Stimulated activated CD4-positive, alpha-beta T cell treated with anti-CD3 and anti-CD28 coated beads, Interleukin-2, amount 100 ng/mL, for 24 hours (primary cell): ENCODE measurements at places on chromosomes 5 and 9.

GRCh38 chr9:77773381-77773780, 125.3 kb upstream of the GNA14 start:
- no peak for DNase-seq

GRCh38 chr9:68437785-68438184, 81.4 kb downstream of the PGM5 start:
- DNase-seq: no peak

- DNase-seq: no peak
Observed at GRCh38 chr9:38177680-38178079, 108.7 kb upstream of the SHB start.

DNA sequence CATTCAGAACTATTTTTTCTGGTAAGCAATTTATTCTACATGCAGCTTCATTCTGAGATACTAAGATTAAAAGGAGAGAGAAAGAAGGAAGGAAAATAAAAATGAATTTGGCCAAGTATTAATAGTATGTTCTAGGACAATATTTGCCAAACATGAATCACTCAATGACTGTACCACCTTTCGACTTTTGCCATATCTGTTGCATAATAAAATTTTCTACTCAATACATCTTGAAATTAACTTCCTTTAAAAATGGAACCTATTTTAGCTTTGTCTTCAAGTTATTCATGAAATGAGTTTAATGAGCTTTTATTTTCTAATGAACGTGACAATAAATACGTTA, 111.8 kb downstream of the MARCHF3 start:
- no peak for DNase-seq

DNA sequence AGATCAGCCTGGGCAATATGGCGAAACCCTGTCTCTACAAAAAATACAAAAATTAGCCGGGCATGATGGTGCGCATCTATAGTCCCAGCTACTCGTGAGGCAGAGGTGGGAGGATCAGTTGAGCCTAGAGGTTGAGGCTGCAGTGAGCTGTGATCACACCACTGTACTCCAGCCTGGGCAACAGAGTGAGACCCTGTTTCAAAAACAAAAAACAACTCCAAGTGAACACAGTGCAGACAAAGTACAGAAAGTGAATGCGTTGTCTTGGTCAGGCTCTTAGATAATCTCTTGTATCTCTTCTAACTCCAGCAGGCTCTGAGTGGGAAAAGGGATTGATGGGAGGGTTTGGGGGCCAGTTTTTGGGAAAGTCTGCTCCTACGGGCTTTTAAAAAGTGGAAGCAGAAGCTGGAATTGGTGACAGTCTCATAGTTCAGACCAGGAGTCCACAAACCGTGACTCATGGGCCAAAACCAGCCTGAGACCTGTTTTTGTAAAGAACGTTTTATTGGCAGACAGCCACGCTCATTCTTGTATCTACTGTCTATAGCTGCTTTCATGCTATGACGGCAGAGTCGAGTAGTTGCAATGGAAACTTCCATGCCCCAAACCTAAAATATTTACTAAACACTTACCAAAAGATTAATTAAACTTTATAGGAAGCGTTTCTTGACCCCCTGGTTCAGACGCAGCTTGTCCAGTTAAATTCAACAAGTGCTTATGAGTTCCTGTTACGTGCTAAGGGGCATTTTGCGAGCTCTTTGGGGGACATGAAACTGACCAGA, 32.9 kb downstream of the NDST1 start:
- DNase-seq: no peak

- DNase-seq: no peak
Observed at GRCh38 chr5:141735823-141736222, 53.8 kb upstream of the ARAP3 start.

GRCh38 chr5:54610197-54610944, 92.8 kb downstream of the SNX18 start:
- no peak for DNase-seq

GRCh38 chr5:31106691-31107090, 86.8 kb upstream of the CDH6 start:
- DNase-seq: no peak

GRCh38 chr5:154962494-154962893, 21.6 kb downstream of the MRPL22 start:
- DNase-seq: no peak

- DNase-seq: no peak
Observed at GRCh38 chr5:172216345-172216744, 22.4 kb downstream of the EFCAB9 start.

GRCh38 chr5:52784737-52785136, 3.0 kb upstream of the ITGA1 start:
- no peak for DNase-seq

DNA sequence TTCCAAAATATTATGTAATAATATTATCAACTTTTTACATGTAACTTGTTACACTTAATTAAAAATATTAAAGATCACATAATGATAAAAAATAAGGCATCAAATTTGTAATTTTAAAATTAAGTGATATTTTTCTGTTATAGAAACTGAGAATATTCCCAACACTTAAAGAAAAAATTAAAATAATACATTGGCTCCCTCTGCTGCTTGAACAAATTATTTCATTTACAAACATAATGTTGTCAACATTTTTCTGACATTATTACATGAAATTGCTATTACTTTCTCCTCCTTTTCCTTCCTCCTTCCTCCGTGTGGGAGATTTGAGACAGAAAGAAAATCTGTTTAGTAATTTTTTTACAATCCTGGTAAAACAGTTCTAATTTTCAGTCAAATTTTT, 42.3 kb downstream of the RNF180 start:
- DNase-seq: no peak
